ENCODE measurements at places on chromosomes 5 and 9.
A peak's percentile ranks its signal among the peaks of the same experiment; 100 is the strongest.

DNA sequence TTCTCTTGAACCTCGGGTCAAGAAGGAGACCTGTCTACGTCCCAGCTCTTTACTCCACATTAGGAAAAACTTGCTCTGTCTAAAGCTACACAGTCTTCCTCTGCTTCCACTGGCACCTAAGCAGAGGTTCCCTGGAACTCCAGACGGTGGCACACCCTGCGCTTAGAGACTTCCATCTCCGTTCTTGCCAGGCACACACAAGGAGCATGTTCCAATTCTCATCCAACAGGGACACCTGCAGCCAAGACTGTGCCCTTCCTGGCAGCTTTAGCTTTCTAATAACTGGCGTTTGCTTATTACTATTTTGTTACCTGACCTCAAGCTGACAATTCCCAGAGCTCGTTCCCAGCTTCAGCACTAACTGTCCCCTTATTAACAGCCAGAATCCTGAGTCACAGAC, 16.0 kb downstream of the CAPSL start:
- no peak for DNase-seq

- DNase-seq: no peak
Observed at GRCh38 chr5:34005681-34006080, 2.2 kb downstream of the AMACR start.

- DNase-seq: peak; percentile 57
Observed at GRCh38 chr9:120348951-120349429, 231.0 kb downstream of the CDK5RAP2 start.

- no peak for DNase-seq
Observed at GRCh38 chr5:171369056-171369455, 18.6 kb upstream of the NPM1 start.

DNA sequence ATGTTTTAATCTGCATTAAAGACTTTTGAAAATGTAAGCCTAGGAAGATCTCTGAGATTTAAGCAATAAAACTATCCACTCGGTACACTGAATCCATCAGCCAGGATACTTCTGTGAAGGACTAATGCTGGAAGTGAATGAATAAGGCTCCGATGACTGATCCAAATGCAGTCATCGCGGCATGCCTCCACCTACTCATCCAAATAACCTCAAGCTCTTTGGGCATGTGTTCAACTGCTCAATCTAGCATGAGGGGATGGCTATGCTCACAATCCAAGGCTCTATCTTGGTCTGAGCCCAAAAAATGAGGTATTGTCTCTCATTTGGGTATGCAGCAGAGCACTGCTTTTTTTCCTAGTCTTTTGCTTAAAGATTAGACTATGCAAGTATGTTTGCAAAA, 19.2 kb downstream of the MARCHF3 start:
- peak; percentile 86 for DNase-seq

DNA sequence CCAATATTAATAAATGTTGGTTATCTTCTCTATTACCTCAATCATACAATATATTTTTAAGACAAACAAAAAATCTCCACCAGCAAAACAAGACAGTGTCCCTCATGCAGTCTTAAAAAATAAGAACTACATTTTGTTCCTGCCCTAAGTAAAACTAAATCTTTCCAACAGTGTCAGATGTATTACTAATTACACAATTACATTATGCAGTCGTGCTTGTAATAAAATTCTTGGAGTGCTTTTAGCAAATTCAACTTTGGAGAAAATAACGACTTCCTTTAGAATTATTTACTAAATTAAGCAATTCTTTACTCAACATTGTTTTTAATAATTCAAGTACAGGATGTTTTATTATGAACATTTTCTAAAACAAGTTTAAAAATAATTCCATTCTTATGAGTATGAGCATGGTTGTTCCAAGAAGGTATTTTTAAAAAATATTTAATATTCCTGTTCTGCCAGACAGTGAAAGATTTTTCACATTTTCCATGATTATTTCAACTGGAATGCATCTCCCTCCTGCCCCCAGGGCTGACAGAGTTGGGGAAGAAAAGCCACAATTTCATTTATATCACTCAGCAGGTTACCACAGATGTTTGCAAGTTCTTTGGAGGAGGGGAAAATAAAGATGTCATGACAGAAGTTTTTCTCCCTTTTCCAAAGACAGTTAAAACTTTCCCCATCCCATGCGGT, 137.9 kb downstream of the FAM114A2 start:
- peak; percentile 92 for DNase-seq

DNA sequence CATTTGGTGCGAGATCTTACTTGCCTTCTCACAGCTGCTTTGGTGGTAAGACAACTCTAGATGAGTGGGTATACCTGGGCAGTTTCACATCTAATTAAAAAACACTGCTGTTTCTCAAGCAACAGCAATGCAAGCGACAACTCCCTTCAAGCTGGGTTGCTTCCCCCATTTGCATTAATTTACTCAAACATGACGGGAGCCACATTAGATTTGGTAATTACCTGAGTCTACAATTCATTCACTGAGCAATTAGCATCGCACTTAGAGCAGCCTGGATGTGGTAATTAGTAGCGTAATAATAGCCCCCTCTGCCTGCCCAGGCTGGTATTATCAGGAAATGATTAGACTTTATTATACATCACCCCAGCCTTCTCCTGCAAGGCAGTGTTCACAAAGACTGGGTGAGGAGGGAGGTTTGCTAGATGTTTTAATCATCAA, 73.4 kb downstream of the FBXO38 start:
- peak; percentile 20 for DNase-seq

DNA sequence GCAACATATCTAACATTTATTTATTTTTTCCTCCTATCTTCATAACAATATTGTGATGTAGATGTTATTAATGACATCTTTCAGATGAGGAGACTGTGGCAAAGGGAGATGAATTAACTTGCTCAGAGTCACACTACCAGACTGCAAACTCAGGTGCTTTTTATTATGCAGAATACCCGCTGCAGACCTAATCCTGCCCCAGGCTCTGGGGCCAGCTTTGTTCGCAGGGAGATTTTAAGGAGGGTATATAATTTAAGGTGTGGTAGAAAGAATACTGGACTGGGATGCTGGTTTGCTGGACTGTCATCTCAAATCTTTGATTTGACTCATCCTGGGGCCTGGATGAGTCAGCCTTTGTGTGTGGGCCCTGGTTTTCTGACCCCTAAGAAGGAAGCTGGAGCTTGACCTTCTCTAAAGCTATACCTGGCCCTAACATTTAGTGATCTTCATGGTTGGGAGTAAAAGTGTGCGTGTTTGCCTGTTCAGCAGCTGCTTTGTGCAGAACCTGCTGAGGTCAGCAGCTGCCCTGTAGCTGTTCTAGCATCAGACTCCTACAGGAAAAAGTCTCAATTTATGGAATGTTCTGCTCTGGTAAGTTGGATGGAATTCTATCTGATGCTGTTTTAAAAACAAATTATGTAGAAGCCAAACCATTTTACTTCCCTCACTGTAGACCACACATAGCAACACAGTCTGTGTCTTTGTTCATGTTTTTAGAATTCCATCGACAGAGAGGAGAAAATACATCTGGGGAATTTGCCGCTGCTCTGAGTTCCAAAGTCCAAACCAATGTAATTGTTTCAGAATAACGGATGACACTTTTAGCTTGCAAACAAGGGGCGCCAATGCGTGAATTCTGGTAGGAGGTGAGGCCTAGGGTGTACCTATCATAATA, 4.5 kb downstream of the SLC36A1 start:
- peak; percentile 50 for DNase-seq

GRCh38 chr9:13899924-13900323, 414.0 kb downstream of the NFIB start:
- no peak for DNase-seq

- DNase-seq: peak; percentile 23
Observed at GRCh38 chr5:146962801-146963355, 84.3 kb upstream of the PPP2R2B start.

GRCh38 chr9:3511551-3511950, 14.2 kb downstream of the RFX3 start:
- no peak for DNase-seq

GRCh38 chr9:7489036-7489435, 310.5 kb downstream of the DMAC1 start:
- DNase-seq: no peak

- peak; percentile 50 for DNase-seq
Observed at GRCh38 chr5:73606206-73606753, 19.7 kb upstream of the ARHGEF28 start.

DNA sequence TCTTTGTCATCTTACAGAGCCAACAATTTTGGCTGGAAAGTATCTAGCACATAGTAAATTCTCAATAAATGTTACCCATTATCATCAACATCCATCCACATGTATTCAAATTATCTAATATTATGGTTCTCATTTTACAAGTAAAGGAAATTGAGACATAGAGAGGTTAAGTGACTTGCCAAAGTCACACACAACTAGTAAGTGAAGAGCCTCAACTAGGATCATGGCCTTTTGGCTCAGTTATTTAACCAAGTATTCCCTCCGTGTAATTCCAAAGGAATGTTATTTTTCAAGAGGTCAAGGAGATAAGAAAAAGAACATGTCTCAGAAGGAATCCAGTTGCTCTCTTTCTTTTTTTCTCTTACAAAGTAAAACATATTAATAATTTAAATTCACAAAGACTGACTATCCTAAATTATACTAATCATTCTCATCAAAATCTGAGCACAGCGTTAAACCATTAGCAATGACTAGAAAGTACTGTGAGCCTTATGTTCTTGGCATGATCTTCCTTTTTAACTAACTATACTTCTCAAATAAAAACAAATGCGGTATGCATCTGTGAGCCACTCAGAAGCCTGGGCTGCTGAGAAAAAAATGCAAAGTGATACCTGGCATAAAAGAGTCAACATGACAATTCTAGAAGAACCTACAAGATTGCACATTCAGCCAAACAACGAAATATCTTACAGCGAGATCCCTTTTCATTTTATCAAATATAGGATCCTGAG, 350.9 kb downstream of the GLIS3 start:
- peak; percentile 52 for DNase-seq

- DNase-seq: no peak
Observed at GRCh38 chr5:99054972-99055371, 126.2 kb upstream of the CHD1 start.

DNA sequence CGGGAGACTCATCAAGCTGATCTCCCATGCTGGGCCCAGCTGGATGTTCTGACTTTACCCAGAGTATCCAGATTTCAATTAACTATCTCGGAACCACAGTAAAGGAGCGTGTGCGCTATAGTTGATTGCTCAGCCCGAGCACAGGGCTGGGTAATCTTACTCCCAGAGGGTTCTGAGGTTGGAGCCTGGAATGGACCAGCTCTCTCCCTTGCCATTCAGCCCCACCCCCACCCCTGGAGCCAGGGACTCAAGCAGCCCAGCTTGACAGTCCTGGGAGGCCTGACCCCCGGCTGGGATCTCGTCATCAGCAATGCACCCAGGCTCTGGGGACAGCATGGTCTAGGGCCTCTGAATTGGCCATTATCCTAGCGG, 23.7 kb upstream of the PTGES start:
- no peak for DNase-seq

GRCh38 chr9:132806723-132807421, 71.2 kb downstream of the AK8 start:
- DNase-seq: no peak

- no peak for DNase-seq
Observed at GRCh38 chr5:153486771-153487170, 3.7 kb upstream of the GRIA1 start.

- DNase-seq: no peak
Observed at GRCh38 chr5:119439140-119439631, 13.1 kb upstream of the HSD17B4 start.

DNA sequence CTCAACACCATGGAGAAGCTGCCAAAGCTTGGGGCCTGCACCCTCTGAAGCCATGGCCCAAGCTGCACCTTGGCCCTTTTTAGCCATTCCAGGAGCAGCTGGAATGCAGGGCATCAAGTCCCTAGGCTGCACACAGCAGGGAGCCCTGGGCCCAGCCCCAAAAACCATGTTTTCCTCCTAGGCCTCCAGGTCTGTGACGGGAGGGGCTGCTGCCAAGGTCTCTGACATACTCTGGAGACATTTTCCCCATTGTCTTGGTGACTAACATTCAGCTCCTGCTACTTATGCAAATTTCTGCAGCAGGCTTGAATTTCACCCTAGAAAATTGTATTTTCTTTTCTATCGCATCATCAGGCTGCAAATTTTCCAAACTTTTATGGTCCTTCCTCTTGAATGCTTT, 64.6 kb downstream of the ELOVL7 start:
- no peak for DNase-seq

DNA sequence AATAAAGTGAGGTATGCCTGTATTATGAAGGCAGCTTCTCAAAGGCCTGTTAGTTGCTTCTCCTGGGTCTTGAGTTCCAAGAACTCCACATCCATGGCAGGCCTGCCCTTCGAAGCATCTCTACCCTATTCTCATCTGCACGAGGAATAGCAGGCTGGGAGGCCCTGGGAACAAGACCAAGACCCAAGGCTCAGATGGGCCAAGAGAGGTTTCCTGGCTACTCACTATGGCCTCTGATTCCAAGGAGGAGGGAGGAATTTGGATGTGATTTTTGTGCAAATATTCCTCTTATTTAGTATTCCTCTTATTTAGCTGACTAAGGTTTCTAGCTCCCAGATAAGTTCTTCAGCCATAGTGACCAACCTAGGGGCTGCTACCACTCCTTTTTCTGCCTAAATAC, 151.3 kb downstream of the SAXO1 start:
- no peak for DNase-seq

DNA sequence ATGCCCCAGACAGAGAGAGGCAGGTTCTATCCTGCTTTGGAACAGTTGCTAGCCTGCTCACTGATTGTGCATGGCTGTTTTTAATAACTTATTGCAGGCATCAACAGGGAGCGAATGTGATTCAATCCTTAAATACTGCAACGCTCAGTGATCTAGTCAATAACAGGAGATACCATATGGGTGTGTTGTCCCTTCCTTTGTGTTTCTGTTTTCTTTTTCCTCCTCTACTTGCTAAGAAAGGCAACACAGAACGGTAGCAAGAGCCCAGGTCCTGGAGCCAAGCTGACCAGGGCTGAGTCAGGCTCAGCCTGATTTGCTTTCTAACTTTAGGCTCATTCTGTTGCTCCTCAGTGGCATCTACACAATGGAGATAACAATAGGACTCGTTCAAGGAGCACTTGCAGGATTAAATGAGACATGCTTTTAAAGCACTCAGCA, 98.6 kb upstream of the EQTN start:
- DNase-seq: no peak

DNA sequence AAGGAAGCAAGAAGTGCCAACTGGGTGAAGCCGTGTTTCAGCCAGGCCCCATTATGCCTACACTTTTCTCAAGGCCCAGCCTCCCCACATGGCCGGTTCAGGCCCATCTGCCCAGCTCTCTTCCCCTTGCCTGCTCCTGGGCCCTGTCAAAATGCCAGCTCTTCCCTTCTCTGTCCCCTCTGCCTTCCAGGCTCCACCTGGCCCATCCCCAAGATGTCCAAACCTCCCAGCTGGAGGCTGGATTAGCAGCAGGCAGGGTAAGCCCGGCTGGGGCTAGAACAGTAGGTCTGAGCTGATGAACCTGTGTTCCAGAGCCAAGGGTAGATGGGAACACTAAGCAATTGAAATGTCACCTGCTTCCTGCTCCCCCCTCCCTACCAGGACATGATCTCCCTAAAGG, 64.1 kb upstream of the HSPA9 start:
- no peak for DNase-seq

DNA sequence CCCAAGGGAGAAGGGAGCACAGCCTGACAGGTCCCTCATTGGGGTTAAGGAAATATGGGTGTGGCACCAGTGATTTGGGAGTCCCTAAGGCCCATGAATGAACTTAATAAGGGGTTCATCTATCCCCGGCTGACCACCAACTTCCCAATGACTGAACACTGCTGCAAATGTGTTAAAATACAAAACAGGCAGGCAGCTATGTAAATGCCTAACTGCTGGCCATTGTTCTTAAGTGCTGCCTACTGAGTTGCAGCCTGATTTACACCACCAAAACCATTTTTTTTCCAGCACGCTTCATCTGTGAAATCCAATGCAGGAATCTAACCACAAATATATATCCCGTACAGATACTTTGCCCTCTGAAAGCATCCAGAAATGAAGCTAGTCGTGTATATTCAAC, 478.5 kb downstream of the PTPRD start:
- DNase-seq: no peak

Data from HCEC 1CT (cell line).